ENCODE measurements at places on chromosomes 2 and 18. TPM values are rescaled to one million over a fixed set of nuclear protein-coding genes. Genes with fewer than 3 reads are reported as not detected.
A peak's percentile ranks its signal among the peaks of the same experiment; 100 is the strongest.

GRCh38 chr2:179336782-179337534 is 72.3 kb upstream of the SESTD1 start:
- DNase-seq: peak; percentile 75

DNA sequence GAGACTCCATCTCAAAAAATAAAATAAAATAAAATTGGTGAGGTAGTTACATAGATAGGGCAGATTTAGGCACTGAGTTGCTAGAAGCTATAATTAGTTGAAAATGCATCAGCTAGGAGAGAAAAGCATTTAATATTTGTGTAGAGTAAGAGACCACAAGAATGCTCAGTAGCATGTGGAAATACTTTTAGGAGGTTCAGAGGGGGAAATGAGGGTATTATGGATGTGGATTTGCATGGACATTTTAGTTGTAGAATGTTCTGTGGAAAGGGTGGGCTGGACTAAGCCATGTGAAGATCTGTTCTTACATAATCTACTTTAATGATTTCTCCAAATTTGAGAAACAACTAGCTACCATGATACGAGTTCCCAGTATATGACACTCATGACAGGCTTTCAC is 95.5 kb downstream of the ATP9B start:
- DNase-seq: no peak

The MTHFD2 gene
- 254 TPM for total RNA-seq

The ARL5A gene
- 45.6 TPM for total RNA-seq

All from fibroblast of the aortic adventitia (primary cell).